NT2/D1 (cell line): ENCODE measurements at places on chromosomes 2 and 18.

GRCh38 chr2:95052307-95052706 is 26.8 kb downstream of the MAL start:
- DNase-seq, result no peak

DNA sequence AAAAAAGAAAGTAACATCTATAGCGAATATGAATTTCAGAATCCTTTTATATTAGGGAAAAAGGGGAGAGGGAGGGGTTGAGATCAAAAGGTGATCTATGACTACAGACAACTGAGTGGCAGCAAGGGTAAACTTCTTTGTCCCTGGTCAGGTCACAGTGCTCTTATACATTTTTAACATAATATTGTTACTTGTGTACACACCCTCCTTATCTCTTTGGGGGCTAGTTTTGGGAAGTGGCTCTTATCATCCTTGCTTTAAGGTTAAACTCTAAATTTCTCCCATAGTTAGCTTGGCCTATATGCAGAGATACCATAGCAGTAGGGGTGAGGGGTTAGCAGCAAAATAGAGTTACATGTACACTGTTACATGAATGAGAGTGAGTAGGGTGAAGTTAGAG is 31.6 kb upstream of the ATG16L1 start:
- DNase-seq, result no peak

GRCh38 chr2:18961991-18962421 is 372.6 kb upstream of the NT5C1B start:
- no peak for DNase-seq

- no peak for DNase-seq
Measured at GRCh38 chr18:48567388-48567787, 28.6 kb downstream of the CTIF start.

GRCh38 chr2:165795011-165795410 is 964 bp upstream of the GALNT3 start:
- DNase-seq, result no peak

DNA sequence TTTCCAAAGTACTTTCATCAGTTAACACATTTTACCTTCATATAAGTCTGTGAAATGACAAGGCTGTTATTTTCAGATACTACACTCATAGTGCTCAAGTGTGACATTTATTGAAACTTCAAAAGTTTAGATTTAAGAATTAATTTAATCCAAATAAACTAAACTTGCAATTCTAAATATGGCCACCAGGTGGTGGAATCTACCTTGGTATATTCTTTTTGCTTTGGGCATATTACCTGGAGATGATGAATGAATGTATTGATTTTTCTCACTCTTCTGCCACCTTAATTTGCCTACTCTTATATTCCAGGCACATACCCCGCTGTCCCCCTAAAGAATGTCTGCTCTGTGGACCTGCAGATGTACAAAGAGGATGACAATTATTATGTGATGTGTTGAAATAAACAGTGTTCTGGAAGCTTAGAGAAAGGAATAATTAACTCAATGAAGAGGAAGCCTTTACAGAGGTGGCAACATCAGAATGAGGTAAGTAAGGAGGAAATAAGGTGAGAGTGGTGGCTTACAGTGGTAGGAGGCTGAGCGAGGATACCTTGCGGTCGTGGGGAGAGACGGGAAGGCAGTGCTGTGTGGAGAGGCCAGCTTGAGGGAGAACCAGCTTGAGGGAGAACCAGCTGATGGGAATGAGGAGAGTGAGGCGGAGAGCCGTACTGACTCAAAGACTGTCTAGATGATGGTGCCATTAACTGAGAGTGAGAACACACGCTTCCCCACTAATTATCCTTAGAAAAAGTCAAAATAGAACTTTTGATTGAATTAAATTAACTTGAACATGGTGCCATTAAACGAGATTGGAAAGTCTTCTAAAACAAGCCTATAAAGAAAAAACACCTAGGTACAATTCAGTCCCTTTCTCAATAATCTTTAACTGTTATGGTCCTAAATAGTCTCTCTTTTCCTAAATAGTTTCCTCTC is 179.5 kb downstream of the CELF4 start:
- DNase-seq, result no peak

- DNase-seq, result no peak
Measured at GRCh38 chr2:1484131-1484884, 71.0 kb downstream of the TPO start.
